ENCODE measurements at places on chromosomes 3 and 15.
A peak's percentile ranks its signal among the peaks of the same experiment; 100 is the strongest.

DNA sequence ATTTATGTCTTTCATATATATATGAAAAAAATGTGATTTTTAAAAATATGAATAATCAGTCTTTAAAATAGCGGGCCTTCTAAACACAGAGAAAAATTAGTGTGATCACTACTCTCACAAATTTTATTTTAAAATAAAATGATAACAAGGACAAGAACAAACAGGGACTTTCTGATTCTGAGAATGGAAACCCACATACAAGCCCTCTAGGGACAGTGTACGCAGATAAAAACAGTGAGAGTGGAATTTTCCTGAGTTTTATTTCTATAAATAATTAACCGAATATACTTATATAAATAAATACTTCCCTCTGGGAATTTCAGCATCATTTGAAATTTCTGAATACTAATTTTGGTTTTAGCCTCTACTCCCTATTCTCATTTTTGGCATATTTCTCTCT, 201.4 kb upstream of the CBLB start:
- DNase-seq: no peak

- DNase-seq: no peak
These were observed 8.8 kb downstream of the ADPRH start for GRCh38 chr3:119588112-119588511.

GRCh38 chr3:101828691-101829436, 20.4 kb upstream of the NFKBIZ start:
- no peak for DNase-seq

DNA sequence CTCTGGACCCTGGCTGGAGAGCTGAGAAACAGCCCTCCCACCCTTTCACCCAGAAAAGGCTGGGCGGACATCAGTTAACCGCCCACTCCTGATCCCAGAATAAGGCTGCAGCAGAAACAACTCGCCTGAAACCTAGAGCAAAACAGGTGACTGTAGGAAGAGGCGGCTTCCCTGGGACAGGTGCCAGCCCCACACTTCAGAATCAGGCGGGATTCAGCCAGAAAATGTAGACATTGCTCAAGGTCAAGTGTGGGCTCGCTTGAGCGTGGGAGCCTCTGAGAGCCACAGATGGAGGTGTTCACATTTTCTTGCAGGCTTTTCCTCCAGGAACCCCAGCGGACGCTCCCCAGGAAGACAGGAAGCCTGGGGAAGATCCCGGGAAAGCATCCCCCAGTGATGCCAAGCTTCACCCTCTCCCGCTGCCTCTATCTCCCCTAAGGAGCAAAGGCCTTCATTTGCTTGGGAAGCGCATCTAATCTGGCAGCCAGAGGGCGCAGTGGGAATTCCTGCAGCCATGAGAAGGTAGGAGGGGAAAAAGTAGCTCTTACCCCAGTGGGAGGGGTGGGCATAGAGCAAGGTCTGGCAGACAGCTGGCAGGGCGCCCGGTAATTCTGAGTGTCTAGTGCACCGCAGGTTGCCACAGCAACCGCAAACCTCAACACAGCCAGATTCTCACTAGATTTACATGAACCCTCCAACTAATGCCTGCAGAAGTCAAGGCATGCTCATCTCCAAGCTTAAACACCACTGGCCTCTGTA, 77.7 kb downstream of the OCA2 start:
- DNase-seq: peak; percentile 84

GRCh38 chr3:52029053-52029452, 27.3 kb downstream of the DUSP7 start:
- DNase-seq: no peak

GRCh38 chr15:32041294-32041693, 11.0 kb downstream of the CHRNA7 start:
- no peak for DNase-seq

GRCh38 chr3:12194209-12194608, 35.5 kb upstream of the TIMP4 start:
- peak; percentile 79 for DNase-seq

GRCh38 chr3:78633626-78634025, 1134.2 kb downstream of the ROBO1 start:
- DNase-seq: no peak

- no peak for DNase-seq
These were observed 19.1 kb downstream of the FAM174B start for GRCh38 chr15:92636401-92636907.

GRCh38 chr3:4736284-4736861, 242.9 kb upstream of the BHLHE40 start:
- peak; percentile 47 for DNase-seq

DNA sequence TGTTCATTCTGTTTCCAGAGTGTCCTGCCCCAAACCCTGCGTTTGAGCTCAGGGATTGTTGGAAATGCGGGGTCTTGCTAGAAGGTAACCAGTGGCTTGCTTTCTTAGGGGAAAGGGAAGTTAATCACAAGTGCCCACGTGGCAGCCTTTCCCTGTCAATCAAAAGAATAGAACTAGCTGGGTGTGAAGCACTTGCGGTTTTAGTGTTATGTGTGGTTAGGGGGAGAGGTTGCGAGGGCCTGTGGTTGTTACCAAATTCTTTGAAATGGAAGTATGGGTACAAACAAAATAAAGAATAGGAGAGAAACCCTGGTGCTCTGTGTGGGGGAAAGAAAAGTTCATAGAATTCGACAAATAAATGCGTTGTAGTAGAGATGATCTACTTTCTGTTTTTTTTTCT, 67.6 kb downstream of the FNDC3B start:
- DNase-seq: no peak

GRCh38 chr3:15768421-15769255, 29.1 kb downstream of the ANKRD28 start:
- peak; percentile 96 for DNase-seq

Data from HT1080 (cell line).